ENCODE measurements at places on chromosomes 6 and 20.
A peak's percentile ranks its signal among the peaks of the same experiment; 100 is the strongest.

DNA sequence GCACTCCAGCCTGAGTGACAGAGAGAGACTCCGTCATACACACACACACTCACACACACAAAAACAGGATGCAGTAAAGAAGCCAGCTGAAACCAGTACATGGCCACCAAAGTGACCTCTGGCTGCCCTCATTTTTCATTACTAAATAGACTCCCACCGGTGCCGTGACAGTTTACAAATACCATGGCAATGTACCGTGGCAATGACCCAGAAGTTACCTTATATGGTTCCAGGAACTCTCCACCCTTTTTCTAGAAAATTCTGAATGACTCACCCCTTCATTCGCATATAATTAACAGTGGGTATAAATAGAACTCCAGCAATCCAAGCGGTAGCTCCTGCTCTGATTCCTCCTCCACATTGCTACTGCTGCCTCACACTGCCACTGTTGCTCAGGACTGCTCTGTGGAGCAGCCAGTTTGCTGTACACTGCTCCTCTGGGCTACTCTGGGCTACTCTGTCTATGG, 57.7 kb downstream of the SNX5 start:
- no peak for DNase-seq

GRCh38 chr20:19832875-19833274, 74.8 kb downstream of the RIN2 start:
- no peak for DNase-seq

GRCh38 chr20:48793776-48794175, 34.0 kb downstream of the PREX1 start:
- no peak for DNase-seq

GRCh38 chr6:26273673-26274588, 91.1 kb upstream of the BTN3A2 start:
- peak; percentile 44 for DNase-seq

DNA sequence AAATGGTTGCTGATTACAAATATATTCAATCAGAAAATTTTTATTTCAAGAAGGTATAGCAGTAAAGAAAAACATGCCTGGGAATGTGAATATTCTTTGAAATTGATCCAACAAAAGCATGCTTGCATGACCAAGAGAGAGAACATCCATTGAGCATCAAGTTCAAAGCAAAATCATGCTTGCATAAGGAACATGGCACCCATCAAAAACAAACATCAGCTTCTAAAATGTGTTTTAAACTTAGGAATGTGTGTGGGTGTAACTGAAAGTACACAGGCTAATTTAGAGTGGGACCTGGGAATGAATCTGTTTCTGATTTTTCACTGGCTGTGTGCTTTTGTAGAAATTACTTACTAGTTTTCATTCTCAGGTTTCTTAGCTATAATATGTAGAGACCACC, 5.6 kb downstream of the SLC17A5 start:
- no peak for DNase-seq

DNA sequence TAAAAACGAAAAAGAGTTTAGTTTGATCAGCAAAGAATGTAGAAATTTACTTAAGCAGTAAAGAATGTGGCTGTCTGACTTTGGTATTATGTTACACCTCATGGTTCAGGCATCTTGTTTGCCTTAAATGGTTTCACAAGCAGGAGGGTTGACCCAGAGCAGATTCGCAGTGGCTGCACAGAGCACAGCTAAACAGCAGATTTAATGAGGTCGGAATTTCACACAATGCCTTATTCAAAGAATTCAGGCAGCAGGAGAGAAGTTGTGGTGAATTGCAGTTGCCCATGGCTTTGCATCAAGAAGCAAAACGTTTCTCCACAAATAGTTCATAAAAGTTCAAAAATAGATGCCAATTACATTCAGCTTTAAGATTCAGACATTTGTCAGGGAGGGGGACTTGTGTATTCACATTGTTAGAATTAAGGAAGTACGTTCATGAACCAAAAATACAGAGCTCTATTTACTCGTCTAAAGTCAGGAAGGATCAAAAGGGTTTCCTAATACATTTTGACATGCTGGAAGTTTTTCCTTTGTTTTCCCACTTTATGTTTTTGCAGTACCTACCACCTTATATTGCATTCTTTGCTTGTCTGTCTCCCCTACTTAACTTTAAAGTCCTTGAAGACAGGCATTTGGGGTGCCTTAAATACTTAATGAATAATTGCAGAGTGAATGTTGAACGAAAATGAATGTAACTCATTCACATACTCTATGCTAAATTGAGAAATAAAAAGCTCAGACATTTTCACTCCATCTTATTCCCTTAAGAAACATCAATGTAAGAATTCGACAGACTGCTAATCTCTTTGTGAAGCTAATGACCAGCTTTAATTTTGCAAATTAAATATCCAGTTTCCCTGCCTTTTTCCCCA, 1163.6 kb upstream of the CITED2 start:
- DNase-seq = no peak

- DNase-seq = peak; percentile 64
Observed at GRCh38 chr6:152100183-152100618, 292.7 kb downstream of the ESR1 start.

DNA sequence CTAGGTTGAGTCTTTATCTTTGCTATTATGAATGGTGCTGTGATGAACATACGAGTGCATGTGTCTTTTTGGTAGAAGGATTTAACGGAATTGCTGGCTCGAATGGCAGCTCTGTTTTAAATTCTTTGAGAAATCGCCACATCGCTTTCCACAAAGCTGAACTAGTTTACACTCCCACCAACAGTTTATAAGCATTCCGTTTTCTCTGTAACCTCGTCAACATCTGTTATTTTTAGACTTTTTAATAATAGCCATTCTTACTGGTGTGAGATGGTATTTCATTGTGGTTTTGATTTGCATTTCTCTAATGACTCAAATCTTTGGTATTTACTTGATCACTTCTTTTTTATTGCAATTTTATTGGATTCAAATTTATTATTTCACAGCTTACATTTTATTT, 117.4 kb upstream of the HDGFL1 start:
- no peak for DNase-seq

- DNase-seq = no peak
Observed at GRCh38 chr20:51801823-51802123, 548 bp downstream of the SALL4 start.

- no peak for DNase-seq
Observed at GRCh38 chr6:1798303-1798964, 188.7 kb downstream of the FOXC1 start.

DNA sequence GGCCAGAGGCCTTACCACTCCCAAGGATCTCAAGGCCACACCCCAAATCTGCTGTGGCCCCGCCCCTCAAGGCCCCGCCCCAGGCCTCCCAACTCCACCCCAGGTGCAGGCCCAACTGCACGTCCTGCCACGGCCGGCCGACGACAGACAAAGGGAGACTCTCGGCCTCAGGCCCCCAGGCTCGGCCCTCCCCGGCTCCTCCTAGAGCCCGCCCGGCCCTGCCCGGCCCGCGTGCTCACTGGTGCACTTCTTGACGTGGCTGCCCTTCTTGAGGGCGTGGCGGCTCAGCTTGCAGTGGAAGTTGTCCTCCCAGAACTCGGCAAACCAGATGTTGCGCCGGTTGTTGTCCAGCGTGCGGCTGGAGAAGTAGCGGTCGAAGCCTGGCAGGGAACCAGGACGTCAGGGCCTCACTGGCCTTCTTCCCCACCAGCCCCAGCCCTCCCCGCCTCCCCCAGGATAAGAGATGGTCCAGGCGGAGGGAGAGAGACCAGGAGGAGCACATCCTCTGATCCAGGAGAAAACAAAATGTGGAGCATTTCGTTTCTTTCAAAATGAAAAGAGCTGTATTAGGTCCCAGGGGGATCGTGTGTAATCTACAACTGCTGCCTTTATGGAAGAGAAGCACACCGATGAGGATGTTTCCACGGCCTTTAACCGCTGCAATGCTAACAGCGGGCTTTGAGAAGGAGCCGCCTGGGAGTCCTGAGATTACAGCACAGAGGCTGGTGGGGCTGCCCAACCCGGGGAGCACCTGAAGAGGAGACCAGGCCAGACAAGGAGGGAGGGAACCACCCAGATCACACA, 89.4 kb downstream of the GRM4 start:
- no peak for DNase-seq

DNA sequence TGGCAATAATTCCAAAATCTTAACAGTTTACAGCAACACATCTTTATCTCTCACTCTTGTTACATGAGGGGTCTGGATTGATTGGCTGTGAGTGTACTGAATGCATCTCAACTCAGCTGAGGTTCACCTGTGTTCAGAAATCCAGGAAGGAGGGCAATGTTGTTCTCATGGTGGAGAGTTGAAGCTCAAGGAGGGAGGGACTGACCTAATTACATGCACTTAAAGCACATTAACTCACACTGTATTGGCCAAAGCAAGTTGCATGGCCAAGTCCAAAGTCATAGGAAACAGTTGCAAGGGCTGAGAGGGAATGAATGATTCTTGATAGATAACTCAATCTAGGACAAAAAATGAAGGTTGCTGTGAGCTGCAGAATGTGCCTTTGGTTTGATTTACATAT, 102.2 kb downstream of the DOK5 start:
- no peak for DNase-seq

- no peak for DNase-seq
Observed at GRCh38 chr6:537114-537513, 119.8 kb downstream of the HUS1B start.

- no peak for DNase-seq
Observed at GRCh38 chr6:69285054-69285453, 511.8 kb downstream of the LMBRD1 start.

- no peak for DNase-seq
Observed at GRCh38 chr6:43097098-43097489, 21.0 kb downstream of the PTK7 start.

GRCh38 chr6:31952140-31952805, 6.4 kb downstream of the CFB start:
- peak; percentile 38 for DNase-seq

- DNase-seq = no peak
Observed at GRCh38 chr6:38184585-38185080, 365.1 kb downstream of the ZFAND3 start.
